Activated T-helper 17 cell treated with anti-CD3 and anti-CD28 coated beads, Interleukin-2, amount 50 U/mL, for 72 hours (primary cell): ENCODE measurements at places on chromosomes 1 and 21.
A peak's percentile ranks its signal among the peaks of the same experiment; 100 is the strongest.

DNA sequence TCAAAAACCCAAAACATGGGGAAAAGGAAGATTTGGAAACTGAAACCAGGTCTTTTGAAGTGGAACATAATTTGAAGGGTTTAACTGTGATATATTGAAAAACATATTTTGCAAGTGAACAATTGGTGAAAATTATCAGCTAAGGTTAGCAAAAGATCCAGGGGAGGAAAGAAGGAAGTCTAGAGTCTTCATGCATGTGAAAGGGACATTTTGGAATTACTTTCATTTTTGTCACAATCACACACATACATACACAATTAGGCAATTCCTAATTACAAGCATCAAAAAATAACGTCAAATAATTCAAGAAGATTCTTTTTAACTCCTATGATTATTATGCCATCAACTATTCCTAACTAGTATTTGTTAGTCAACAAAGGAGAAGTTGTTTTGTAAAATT lies 64.7 kb upstream of the NFIA start:
- no peak for ATAC-seq

GRCh38 chr1:111739925-111740765 lies 950 bp upstream of the INKA2 start:
- no peak for ATAC-seq

GRCh38 chr1:29832936-29833335 lies 596.6 kb downstream of the PTPRU start:
- ATAC-seq: no peak

DNA sequence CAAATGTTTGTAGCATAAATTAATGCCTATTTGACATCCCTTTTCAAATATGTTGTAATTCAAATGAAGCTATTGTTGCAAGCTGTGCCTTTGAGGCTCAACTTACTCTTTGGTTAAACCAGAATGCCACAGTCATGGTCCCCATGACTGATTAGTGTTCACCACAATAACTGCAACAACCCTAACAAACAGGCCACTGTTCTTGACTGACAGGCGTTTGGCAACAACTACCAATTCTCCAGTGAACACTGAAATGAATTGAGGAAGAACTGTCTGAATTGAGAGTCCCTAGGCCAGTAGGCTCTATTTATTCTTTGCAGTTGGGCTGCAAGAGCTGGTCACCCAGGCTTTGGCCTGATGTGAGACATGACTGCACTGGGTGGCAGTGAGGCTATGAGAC lies 6.6 kb upstream of the TMEM167B start:
- no peak for ATAC-seq

GRCh38 chr1:43370564-43370963 lies 2.8 kb upstream of the ELOVL1 start:
- no peak for ATAC-seq

GRCh38 chr1:19425646-19426239 lies 59.6 kb downstream of the CAPZB start:
- ATAC-seq: no peak

GRCh38 chr21:34579411-34579810 lies 35.5 kb downstream of the RCAN1 start:
- ATAC-seq: peak; percentile 84

GRCh38 chr1:98210064-98210463 lies 289.2 kb upstream of the DPYD start:
- no peak for ATAC-seq

- no peak for ATAC-seq
Measured at GRCh38 chr1:22889213-22889827, 83.3 kb downstream of the LACTBL1 start.

- peak; percentile 67 for ATAC-seq
Measured at GRCh38 chr1:44485229-44485933, 80.3 kb downstream of the RNF220 start.

- no peak for ATAC-seq
Measured at GRCh38 chr1:219000631-219001030, 173.0 kb upstream of the LYPLAL1 start.

DNA sequence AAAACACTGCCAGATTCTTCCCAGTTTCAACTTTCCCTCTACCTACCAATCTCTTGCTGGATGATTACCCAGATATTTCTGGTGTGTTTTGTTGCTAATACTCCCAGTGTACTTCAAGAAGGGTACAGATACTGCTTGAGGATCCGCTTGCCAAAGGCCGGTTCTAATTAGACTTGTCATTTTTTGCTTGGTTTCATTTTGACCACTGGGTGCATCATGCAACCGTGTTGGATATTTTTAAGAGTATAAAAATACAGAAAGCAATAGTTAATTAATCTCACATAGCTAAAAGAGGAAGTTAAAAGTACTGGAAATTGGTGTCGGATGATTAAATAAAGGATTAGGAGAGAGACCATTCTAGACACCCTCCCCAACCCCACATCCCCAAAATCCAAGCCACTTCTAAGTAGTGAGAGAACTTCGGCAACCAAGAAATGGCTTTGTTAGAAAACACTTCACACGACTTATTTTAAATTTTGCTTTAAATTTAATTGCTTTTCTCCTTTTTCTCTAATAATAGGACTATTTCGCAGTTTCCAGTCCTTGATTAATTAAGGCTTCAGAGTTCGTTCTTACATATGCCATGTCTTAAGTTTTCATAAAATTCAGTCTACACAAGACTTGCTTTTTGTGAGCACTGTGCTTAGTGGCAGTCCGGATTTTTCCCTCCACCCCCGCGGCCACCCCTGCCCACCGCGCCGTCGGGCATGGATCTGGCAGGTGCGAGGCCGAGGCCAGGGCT lies 2.5 kb upstream of the CDKN2C start:
- no peak for ATAC-seq

GRCh38 chr21:30408782-30409494 lies 13.1 kb downstream of the KRTAP13-1 start:
- peak; percentile 35 for ATAC-seq

DNA sequence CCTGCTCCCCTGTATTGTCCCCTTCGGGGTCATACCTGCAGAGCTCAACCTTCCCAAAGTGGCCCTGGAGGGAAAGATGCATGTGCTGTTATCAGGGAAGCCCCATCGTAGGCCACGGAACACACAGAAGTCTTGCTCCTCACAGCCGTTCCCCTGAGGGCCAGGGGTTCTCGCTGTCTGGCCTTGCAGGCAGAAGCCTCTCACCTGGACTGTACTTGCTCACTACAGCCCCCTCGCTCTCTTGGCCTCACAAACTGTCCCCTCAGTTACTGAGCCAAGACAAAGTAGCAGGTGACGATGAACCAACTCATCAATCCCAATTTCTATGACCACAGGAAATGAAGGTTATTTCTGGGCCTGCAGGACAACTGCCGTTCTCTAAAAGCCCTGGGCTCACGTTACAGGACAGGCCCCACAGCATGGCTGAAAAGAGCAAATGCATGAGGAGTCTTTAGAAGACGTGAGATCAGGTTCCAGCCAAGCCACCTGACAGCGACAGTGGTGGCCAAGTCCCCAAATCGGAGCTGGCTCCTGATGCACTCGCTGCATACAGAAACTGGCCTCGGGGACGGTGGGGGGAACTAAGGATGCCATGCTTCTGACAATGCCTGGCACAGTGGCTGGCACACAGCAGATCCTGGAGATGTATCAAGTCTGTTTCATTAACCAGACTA lies 95.0 kb downstream of the RAVER2 start:
- no peak for ATAC-seq
